ENCODE measurements at places on chromosomes 5 and 9.

GRCh38 chr5:136034492-136034891 is 5.7 kb downstream of the TGFBI start:
- DNase-seq, result peak; percentile 70

- no peak for DNase-seq
These were observed 6.7 kb downstream of the GLIPR2 start for GRCh38 chr9:36143245-36143641.

DNA sequence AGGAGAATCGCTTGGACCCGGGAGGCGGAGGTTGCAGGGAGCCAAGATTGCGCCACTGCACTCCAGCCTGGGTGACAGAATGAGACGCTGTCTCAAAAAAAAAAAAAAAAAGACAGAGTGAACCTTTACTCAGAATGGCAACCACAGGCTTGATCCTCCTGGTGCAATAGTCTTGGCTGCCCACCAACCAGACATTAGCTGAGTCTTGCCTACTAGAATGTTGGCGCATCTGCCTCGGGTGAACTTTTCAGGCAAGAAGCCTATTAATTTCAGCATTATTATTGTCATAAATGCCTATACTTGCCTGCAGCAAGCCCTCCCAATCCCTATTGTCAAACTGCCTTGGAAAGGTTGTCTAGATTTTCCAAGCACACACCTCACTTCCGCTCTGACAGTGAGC is 4.2 kb downstream of the SERINC5 start:
- peak; percentile 50 for DNase-seq

DNA sequence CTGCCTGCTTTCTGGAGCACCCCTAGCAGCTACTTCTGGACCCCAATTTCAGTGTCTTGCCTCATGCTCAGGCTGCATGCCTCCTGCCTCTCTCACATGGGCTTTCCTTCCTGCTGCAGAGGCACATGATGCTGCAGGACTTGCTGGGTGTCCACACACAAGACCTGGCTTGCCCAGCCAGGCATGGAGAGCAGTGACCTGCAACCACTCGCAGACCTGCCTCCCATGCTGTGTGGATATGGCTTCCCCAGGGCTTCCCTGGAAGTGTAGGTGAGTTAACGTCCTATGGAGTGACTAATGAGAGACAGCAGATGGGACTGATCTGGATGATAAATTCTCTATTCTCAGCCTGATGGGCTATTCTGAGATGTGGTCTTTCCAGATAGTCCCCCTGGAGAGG is 53.2 kb upstream of the SMIM32 start:
- peak; percentile 90 for DNase-seq

DNA sequence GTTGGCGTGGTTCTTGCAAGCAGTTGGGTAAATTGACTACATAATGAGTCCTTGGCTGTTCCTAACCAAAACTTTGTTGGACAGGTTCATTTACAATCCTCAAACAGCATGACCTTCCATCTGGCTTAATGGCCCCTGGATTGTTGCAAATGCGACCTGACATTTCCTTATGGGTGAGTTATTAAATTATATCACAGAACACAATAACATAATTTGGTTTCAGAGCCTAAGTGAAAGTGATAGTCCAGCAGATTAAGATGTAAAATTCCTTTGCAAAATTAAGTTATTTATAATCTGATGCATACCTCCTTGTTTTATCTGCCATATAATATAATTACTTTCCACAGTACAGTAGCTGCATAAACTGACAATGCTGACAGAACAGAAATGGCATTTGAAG is 224.4 kb downstream of the TUSC1 start:
- no peak for DNase-seq

- DNase-seq, result no peak
These were observed 34.8 kb downstream of the CAMK2A start for GRCh38 chr5:150254774-150255173.

- no peak for DNase-seq
These were observed 138.0 kb upstream of the NFIB start for GRCh38 chr9:14451949-14452348.

DNA sequence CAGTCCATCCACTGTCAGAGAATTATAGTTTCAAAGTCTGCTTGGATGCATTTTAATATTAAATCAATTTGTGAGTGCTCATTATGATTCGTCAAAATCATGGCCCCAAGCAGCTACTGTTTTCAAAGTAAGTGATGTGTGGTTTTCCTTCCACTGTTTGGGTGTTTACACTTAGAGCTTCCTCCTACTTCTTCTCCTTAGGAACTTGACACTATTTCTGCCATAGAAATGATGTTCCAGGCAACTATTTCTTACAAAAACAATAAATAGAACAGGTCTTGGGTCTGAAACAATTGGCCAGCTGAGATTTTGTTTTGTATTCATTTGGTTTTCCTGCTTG is 132.8 kb upstream of the RAI14 start:
- DNase-seq, result no peak

GRCh38 chr5:15932066-15932465 is 247.5 kb downstream of the MARCHF11 start:
- DNase-seq, result no peak

GRCh38 chr5:140791089-140791488 is 3.6 kb upstream of the PCDHA2 start:
- DNase-seq, result no peak

DNA sequence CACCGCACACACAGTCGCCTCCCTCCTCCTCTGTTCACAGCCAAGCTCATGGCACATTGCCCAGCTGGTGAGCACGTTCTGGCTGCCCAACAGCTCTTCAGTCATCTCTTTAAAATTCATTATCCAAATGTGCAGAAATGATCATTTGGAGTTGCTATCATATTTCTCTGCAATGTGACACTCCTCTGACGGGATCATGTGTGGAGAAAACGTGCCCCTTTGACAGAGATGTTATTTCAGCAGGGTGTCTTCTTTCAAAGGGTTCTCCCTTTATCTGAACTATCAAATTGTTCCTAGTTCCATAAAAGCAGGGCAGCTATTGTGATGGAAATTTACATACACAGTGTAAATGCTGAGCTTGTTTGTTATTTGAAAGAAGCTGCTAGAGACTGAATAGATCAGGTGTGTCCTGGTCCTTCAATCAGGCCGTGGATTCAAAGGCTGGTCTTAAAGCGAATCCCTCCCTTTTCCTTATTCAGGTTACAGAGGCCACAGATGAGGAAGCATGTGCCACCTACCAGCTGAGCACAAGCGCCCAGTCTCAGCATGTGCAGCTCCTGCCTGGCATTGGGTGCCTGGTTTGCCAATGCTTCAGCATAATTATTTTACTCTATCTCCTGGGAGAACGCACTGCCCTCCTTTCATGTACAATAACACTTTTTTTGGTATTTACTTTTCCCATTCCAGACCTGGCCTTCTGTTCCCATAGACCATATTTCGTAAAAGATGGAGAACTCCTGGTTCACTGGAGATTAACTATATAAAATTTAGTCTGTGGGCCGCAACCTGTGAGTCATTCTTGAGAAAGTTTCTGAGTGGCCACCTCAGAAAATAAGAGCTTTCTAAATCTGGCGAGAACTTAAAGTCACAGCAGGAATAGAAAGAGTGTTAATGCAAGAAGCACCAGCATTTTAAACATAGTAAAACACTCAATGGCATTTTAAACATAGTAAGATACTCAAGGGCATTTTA is 433.7 kb downstream of the ENC1 start:
- peak; percentile 76 for DNase-seq

GRCh38 chr5:6754766-6755165 is 41.5 kb downstream of the TENT4A start:
- no peak for DNase-seq

All from bronchial epithelial cell (primary cell).